ENCODE measurements at places on chromosomes 4 and X.

- no peak for DNase-seq
Observed at GRCh38 chrX:107603429-107604159, 24.7 kb upstream of the PRPS1 start.

DNA sequence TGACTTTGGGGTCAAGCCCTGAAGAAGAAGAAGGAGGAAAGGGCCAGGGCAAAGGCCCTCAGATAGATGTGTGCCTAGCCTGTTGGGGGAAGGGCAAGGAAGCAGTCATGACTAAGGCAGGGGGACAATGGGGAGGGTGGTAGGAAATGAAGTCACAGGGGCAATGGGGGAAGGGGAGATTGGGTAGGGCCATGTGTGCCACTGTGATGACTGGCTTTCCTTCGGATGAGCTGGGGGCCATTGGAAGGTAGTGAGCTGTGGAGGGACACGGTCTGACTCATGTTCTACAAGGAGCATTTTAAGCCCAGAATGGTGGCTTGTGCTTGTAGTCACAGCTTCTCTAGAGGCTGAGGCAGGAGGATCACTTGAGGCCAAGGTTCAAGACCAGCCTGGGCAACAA is 642.0 kb downstream of the MID1IP1 start:
- no peak for DNase-seq

- no peak for DNase-seq
Observed at GRCh38 chr4:169175035-169175434, 95.7 kb downstream of the SH3RF1 start.

DNA sequence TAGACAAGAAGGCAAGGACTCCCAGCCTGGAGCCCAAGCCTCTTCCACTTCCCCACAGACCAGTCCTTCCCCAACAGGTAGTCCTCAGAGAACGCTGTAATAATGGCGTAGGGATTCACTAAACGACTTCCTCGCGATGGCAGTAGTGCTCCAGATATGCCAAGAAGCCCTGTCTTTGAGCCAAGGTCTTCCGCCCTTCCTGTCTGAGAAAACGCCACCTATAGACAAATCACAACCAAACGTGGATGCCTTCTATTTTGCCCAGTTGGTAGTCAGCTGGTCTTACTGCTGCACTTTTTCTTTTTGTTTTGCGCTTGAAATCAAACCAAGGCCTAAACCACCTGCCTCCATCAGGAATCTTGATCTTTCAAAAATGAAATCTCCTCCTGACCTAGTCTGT is 203.3 kb downstream of the OR13H1 start:
- DNase-seq: no peak

GRCh38 chr4:126939401-126939800 is 693.4 kb upstream of the INTU start:
- no peak for DNase-seq

GRCh38 chr4:116217781-116218180 is 867.6 kb downstream of the TRAM1L1 start:
- no peak for DNase-seq

- DNase-seq: no peak
Observed at GRCh38 chrX:24150898-24151297, 1.4 kb downstream of the ZFX start.

DNA sequence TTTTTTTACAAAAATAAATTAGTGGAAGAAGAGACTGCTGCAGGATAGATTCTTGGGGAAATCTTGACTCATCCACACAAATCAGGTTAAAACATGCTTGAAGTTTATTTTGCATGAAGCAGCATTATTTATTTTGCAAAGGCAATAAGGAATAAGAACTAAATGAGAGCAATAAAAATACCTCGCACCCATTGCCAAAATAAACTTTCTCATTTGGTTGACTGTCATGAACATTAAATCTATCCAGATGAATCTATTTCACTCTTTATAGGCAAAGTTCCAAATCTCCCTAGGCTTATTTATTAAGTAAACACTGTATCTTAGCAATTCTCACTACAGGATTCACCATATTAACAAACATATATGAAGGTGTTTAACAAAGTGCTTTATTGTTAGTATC is 58.9 kb downstream of the HOPX start:
- DNase-seq: no peak

DNA sequence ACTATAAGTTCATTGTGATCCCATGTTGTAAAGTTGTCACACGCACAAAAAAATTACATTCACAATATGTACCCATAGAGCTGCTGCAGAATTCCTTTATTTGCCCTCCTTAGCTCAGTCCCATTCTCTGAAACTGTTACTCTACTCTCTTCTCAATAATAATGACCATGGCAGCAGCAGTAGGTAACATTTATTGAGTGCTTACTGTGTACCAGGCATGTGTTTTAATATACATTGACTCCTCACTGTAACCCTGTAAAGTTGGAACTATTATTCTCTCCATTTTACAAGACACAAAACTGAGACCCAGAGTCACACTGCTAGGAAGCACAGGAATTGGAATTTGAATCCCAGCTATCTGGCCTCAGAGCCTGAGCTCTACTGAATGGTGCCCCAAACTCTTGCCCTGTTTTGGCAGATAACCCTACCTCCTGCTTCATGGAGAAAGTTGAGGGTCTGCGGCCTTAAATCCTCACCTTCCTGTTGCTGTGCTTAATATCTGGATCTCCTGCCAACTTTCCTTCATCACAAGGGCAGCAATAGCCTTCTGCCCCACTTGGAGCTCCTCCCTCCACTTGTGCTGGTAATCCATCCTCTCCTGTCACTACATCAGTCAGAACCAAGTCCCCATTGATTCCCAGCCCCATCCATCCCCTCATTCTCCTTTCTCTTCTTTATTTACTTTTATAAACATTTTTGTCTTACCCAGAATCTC is 20.8 kb downstream of the GK start:
- DNase-seq: no peak

All from NCI-H526 (cell line).